ENCODE measurements at places on chromosomes 5 and 9.

- DNase-seq = no peak
Observed at GRCh38 chr5:60232036-60232795, 338.7 kb upstream of the PDE4D start.

DNA sequence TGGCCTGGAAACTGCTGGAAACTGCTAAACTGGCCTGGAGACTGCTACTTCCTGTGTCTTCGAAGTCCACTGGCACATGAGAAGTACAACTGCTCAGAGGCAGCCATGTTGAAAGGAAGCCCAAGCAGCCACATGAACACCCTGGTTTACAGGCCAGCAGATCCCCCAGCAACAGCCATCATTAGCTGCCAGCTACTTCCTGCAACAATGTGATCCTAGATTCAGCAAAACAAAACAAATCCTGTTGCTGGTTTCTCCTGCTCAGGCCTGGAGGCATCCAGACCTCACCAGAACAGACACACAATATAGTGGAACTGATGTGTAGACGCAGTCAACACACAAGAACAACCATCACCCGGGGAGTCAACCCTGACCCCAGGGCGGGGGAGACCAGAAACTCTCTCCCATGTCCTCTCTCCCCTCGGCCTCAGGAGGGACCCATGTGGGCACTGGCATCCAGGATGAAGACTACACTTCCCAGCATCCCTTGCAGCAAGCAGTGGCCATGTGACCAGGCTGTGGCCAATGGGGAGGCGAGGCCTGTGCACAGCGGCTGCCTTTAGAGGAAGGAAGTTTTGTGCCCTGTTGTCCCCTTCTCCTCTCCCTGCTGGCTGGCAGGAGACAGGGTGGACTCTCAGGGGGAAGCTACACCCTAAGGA is 9.2 kb upstream of the LCN15 start:
- DNase-seq = no peak

GRCh38 chr9:101398930-101399642 is 435 bp downstream of the ZNF189 start:
- no peak for DNase-seq

DNA sequence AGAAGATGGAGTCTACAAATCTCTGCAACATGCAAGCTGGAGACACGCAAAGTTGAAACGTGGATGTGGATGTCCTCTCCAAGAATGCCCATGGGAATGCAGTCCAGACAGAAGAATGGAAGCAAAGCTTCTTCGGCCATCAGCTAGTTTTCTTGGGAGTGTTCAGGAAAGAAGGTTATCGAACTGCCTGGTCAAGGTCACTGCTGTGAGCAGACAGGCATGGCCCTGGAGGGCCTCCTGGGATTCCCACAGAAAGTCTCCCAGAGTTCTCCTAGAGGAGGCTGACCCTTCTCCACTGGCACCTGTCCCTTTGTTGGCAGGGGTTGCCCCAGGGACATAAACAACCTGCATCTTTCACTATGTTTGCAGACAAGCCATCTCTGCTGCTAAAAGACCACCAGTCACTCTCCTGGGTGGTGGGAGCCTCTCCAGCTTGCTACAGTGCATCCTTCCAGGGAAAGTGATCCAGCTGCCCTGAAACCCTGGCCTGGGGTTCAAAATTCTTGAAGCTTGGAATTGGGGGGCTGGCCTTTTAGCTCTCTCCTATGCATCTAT is 265.8 kb downstream of the SYK start:
- DNase-seq = no peak

GRCh38 chr9:83434254-83434653 is 103.9 kb downstream of the FRMD3 start:
- no peak for DNase-seq

DNA sequence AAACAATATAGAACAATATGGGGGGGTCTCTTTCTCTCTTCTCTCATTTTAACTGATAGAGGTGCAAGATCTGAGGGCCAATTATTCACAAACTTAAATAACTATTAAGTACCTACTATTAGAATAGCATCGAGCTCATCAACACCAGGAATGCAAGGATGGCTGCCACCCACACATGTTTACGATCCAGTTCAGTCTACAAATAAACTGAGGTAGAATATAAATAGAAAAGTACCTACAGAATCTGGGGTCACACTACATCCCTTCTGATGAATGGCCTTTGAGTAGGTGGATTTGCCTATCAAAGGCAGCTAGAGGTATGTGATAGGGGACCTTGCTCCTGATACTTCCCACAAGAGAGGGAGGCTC is 91.8 kb upstream of the ZNF366 start:
- no peak for DNase-seq

DNA sequence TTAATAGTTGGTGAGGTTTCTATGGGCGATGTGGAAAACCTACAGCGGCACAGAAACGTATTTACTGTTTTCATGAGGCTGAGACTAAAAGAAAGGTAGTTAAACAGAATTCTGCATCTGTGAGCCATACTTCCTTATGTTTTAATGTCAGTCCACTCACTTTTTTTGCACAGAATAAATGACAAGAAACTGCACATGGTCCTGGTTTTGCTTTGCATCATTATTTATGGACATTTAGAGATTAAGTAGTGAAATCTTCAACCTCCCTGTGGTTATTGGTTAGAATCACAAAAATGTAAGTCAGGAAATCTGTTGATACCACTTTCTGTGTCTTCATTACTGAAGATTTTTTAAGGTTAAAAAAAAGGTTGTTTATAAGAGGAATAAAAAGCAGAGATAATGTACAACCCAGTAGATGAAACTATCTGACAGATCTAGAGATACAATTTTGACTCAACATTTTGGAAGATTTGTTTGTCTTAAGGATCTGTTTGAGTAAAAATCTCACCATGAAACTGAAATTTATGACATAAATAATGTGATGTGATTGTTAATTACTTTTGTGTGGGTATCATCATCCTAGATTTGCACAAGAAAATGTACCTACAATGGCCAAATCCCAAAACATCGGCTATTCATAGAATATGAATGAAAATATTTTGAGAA is 2.4 kb downstream of the PRR16 start:
- DNase-seq = no peak

GRCh38 chr9:87395804-87396479 is 101.7 kb upstream of the DAPK1 start:
- DNase-seq = no peak

DNA sequence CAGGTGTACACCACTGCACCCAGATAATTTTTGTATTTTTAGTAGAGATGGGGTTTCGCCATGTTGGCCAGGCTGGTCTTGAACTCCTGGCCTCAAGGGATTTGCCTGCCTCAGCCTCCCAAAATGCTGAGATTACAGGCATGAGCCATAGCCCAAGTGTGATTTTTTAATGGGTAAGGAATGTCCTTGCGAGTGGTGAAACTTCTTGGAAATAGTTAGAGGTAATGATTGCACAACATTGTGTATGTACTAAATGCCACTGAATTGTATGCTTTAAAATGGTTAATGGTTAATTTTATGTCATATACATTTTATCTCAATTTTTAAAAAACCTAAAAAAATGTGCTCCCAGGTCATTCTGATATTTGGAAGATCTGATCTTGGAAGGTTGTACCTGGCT is 59.9 kb upstream of the IL6ST start:
- no peak for DNase-seq

GRCh38 chr5:148421661-148422060 is 37.9 kb downstream of the FBXO38 start:
- DNase-seq = no peak

Measured in RPMI7951 (cell line).